Cortex of kidney (tissue), 1 donor: ENCODE measurements at places on chromosomes 3 and 15.

- DNase-seq = no peak
These were observed 45.8 kb downstream of the SCN5A start for GRCh38 chr3:38603731-38604131.

DNA sequence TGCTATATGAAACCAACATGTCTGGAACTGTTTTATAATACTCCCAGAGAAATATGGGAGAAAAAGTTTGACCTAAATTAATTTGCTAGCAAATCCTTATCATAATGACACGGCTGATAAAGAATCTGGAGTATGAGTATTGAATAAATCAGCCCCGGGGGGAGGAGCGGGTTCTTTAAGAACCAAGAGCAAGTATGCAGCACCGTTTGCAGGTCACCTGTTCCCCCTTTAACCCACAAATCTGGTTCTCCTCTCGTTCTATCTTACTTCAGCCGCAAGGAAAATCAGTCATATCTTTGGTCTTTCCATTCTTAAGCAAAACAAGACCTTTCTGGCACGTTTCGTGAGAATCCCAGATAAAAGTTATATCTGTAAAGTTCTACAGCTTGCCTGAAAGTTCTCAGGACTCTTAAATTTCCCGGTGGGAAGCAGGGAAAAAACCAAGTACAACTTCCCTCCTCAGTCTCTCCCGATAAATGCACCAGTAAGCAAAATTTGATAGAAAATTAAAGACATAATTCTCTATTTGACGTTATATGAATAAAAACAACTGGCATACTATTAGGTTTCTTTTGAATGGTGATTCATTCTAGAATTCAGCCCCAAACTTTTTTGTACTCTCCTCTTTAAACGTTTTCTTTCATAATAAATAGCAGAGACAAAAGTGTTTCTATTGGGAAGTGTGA is 348.6 kb downstream of the ZBBX start:
- DNase-seq = no peak

GRCh38 chr3:63493101-63493500 is 159.4 kb upstream of the SNTN start:
- no peak for DNase-seq

- no peak for DNase-seq
These were observed 146.9 kb downstream of the RAB11A start for GRCh38 chr15:66016199-66016598.

- no peak for DNase-seq
These were observed 392.2 kb upstream of the CFAP20DC start for GRCh38 chr3:59442046-59442445.

GRCh38 chr3:46361408-46362283 is 7.7 kb downstream of the CCR2 start:
- DNase-seq = no peak

DNA sequence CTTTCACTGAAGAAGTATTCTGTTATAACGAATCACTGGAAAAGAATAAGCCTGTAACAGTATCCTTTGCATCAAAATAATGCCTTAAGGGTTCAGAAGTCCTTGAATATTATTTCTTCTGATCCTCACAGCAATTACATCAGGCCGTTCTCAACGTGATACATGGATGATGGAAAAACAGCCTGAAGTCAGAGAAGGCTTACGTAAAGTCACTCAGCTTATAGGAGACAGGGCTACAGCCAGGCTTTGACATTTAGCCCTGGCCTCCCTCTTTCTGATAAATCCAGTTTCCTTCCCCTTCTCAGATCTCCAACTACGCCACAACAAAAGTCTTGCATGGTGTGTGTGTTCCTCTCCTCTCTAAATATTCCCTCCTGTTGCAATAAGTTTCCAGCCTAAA is 131.9 kb downstream of the ANO10 start:
- DNase-seq = no peak

- DNase-seq = no peak
These were observed 321.7 kb downstream of the RORA start for GRCh38 chr15:60907233-60907947.

- no peak for DNase-seq
These were observed 34.2 kb upstream of the ACAD9 start for GRCh38 chr3:128845119-128845777.

DNA sequence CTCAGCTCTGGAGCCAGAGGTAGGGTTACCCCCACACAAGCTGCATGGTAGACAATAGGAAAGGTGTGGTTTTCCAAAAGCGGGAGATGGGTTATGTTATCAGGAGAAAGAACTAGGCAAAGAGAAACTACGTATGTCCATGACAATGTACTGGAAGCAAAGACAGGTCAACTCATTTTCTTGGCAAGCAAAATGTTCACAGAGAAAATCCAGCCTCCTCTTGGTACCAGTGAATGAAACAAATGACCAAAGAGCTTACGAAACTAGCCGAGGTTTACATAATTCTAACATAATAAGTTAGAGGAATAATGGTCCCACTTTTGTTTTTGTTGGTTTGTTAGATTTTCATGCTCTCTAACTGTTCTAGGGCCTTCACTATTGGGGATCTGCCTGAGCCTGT is 338.1 kb upstream of the TGFBR2 start:
- DNase-seq = no peak

DNA sequence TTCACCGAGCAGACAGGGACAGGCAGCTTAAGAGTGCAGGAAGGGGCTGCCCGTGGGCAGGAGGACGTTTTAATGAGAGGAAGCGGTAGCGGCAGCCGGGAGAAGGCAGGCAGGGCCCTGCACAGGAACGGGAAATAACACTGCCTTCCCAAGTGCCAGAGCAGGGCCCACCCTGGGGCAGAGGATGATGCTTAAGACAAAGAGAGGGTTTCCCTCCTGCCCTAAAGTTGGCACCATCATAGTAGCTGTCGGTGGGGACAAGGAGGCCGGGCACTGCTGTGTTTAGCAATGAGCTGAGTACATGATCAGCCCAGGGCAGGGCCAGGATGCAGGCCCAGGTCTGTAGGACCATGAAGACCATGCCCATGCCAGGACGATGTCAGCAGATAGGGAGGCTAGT is 21.7 kb downstream of the PRR20G start:
- DNase-seq = no peak

GRCh38 chr15:70525551-70525950 is 237.8 kb downstream of the UACA start:
- DNase-seq = no peak

GRCh38 chr3:124832782-124833709 is 54.1 kb downstream of the ITGB5 start:
- DNase-seq = no peak

DNA sequence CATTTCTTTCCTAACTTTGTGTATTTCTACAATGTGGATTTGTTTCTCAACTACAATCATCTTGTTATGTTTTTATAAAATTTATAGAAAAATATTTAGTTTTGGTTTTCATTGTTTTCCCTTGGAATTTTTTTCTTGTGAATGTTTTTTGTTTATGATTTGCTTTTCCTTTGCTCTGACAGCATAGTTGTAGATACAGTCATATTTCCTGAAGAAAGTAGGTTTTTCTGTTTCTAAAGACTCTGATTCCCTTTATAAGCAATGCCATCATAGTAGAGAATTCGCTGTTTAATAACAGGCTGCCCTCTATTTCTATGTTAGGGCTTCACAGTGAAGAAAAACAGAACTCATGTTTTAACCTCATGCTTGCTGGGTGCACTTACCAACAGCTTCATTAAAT is 482.3 kb downstream of the ZBBX start:
- DNase-seq = no peak

DNA sequence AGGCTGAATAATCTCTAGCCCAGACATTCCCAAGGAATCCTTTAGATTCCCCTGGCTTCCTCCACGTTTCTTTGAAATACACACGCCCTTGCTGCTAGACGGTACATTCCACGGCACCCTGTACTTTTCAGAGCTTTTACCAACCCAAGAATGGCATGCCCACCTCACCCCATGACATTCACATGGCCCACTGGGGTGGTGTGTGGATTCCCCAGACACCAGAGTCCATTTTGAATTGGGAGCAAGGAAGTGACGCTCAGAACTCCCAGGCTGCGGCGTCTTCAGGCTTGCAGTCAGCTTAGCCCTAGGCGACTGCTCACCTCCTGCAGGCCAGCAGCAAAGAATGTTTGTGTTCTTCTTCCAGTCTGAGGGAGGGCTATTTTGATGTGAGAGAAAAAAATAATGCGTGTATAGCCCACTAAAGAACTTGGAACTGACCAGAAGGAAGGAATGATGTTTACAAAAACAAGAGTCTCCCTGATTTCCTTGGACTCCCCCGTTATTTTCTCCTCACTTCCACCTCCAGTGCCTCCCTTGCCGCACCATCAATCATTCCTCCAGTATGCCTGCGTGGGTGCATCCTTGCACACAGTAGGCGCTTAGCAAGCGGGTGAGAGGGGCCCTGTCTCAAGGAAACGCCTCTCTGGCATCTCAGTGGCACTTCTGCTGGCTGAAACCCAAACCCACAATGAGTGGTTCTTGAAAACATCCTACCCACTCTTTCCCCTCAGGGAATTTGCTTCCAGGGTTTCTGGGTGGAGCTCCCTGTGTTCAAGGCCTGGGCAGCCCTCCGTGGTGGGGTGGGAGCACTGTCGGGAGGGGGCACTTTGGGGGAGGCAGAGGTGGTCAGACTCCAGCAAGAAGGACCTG is 59.9 kb downstream of the SMAD6 start:
- DNase-seq = no peak

- DNase-seq = no peak
These were observed 624.5 kb upstream of the ROBO2 start for GRCh38 chr3:76415384-76415783.

- no peak for DNase-seq
These were observed 5.5 kb downstream of the ADGRG7 start for GRCh38 chr3:100614941-100615340.

GRCh38 chr15:60411774-60412425 is 14.1 kb upstream of the ANXA2 start:
- no peak for DNase-seq

DNA sequence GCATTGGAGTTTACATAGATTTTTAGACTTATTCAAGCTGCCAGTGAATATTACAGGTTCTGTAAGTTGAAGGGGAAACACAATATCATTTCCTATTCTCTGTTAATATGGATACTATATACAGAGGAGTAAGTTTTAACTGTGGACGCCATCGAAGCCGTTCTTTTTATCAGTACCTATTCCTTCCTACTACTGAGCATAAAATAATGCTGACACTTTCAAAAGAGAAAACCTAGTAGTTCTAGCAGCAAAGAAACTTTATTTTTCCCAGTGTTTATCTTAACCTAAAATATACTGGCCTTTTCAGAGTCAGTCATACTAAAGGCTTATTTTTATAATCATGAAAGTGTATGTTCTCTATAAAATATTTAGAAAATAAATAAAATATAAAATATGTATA is 14.2 kb downstream of the LRRC31 start:
- no peak for DNase-seq

DNA sequence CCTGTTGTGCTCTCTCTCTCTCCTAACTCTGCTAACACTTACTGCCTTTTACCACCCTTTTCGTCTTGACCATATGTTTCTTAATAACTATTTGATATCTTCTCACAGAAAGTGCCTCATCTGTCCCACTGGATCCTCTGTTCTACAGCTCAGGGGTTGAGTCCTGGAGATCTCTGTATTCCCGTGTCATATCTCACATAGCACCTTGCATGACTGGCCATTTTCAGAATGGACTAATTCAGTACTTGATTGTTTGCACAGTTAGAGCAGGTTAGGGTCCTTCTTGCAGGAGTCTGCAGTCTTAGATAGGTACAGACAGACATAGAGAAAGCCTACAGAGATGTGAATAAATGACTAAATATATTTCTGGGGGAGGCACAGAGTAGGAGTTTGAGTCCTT is 20.9 kb downstream of the HACD3 start:
- no peak for DNase-seq

DNA sequence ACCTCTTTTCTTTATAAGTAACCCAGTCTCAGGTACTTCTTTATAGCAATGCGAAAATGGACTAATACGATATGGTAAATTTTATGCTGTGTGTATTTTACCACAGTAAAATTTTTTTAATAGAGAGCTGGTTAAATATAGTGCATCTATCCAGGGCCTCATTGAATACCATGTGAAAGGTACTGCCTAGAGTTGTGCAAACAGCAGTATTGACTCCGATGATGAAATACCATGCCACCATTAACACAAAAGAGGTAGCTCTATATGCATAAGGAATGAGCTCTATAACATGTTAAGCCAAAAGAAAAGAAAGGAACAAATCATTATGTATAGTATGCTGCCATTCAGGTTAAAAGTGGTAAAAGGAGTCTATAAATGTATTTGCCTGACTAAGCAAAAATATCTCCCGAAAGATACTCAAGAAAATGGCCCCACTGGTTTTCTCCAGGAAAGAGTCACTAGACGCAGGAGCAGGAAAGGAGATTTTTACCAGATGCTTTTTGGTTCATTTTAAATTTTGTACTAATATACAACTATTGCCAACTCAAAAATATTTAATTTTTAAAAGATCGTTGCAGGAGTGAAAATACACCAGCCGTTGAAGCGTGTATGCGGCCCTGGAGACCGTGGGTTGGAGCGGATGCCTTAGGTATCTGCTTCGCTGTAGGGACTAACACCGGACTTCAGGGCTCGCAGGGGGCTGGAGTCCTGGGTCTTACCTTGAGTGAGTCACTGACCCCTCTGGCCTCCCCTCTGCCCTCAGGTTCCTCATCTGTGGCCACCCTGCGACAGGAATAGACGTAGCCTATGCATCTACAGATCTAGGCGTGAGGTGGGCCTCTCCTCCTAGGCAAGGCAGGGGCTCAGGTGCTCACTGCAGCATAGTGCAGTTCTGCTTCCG is 120.1 kb downstream of the CHSY1 start:
- DNase-seq = no peak

- no peak for DNase-seq
These were observed 114.5 kb downstream of the ROBO1 start for GRCh38 chr3:79653266-79653830.

DNA sequence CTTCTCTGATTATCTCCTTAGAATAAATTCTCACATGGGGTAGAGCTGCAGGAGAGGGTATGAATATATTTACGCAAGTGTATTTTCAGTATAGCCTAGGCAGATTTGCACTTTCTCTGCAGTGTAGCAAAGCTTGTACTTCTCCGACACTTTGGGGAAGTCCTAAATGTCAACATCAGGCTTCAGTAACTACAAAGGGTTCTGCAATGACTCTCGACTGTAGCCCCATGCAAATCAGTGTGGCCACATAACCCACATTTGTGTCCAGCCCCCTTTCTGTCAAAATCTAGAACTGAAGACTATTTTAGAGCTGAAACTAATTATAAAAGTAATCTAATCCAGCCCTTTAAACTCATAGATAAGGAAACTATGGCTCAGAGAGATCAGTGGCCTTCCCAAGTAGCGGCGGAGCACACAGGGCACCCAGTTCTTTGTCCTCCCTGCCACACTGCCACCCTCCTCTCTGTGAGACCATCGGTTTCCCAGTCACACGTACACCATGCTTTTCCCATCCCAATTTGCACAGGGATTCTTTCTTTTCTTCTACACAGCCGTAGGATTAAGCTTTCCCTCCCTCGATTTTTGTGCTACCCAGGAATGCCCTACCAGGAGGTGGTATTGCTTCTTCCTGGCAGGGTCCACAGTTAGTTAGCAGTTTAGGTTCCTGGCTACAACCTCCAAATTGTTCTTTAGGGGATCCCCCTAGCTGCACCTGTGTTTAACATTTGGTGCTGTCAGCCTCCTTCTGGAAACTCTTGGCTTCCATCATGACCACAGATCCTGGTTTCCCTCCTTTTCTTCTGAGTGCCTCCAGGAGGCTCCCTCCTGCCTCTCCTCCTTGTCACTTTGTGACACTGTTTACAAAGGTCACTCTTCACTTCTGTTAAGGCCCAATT is 22.9 kb downstream of the MRAS start:
- DNase-seq = no peak
